ENCODE measurements at places on chromosomes 3 and 15.

- peak; percentile 13 for DNase-seq
These were observed 1122.0 kb downstream of the ROBO1 start for GRCh38 chr3:78645628-78646310.

GRCh38 chr3:124084022-124084881, 92.3 kb upstream of the ROPN1 start:
- no peak for DNase-seq

DNA sequence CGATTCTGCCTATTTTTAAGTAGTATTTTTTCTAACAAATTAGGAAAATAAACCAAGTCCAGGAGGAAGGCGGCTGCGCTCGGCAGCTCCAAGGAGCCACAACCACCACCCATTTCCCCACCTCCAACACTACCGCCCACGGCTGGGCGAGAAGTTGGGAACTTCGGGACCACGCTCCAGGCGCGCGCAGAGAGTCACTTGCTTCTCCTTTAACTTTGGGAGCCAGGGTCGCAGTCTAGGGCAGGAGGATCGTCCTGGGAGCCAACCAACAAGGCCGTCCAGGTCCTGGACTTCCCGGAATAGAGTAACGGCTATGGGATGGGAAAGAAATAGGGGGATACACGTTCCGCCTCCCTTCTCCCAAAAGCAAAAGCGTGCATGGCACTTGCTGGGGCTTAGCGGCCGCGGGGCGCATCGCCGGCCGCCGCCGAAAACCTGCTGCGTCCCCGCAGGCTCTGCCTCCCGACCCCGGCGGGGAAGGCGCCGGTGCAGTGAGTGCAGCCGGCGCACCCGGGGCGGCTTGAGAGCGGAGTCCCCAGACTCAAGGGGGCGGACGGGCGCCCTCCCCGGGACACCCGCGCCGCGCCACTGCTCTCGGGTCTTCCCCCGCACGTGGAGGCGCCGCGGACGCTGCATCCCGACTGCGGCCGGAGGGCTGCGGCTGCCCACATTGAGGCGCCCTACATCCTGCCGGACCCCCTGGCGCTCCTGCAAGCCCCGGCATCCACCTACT, 699 bp downstream of the MEGF11 start:
- peak; percentile 28 for DNase-seq

DNA sequence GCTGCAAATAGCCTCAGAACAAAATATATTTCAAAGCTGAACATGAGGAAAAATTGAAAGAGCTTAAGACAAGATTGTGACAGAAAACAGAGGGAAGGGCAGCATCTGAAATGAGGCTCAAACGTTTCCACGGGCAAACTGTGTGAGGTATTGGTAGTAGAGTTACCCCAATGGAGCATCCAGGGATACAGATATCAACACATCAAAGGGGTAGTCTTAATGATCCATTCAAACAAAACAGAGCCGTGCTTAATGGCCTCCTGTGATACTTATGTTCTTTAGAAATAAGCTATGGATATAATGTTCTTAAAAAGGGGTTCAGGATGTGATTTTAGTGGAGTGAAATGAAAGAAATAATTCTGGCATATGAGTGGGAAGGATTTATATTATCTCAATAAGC, 430.3 kb upstream of the PDZRN3 start:
- DNase-seq = no peak

DNA sequence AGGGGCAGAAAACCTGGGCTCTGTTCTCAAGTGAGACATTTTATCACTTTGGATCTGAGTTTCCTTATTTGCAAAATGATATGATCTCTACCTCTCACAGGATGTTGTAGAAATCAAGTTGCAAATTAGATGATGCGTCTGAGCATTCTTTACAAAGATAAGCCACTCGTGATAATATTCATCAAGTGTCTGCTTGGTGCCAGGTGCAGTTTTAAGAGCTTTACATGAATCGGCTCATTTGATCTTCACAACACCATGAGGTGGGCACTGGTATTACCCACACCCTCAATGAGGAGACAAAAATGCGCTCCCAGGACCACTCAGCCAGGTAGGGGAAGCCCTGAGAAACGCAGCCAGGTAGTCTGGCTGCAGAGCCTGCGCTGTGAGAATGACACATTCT, 59.1 kb upstream of the CA12 start:
- DNase-seq = no peak

GRCh38 chr3:123036352-123037014, 8.9 kb upstream of the SEMA5B start:
- no peak for DNase-seq

DNA sequence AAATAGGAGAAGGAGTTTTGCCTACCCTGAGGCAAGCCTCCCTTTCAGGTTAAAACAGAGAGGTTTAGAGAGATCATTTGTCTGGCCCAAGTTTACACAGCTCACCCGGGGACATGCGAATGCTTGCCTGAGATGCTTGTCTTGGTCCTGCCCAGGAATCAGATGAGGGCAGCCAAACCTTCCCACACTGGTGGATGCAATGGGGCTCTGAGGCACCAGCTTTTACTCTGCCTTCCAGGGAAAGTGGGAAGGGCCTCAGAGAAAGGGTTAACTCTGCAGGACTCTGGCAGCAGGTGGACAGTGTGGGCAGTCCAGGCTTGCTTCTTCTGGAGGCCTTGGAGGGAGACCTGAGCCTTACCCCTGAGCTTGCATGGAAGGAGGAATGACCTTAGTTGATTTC, 90.0 kb downstream of the LRRK1 start:
- no peak for DNase-seq

All from hepatic stellate cell (primary cell).